ENCODE measurements at places on chromosomes 4 and X.

GRCh38 chr4:108560616-108561015 is 59.8 kb upstream of the RPL34 start:
- DNase-seq = no peak

DNA sequence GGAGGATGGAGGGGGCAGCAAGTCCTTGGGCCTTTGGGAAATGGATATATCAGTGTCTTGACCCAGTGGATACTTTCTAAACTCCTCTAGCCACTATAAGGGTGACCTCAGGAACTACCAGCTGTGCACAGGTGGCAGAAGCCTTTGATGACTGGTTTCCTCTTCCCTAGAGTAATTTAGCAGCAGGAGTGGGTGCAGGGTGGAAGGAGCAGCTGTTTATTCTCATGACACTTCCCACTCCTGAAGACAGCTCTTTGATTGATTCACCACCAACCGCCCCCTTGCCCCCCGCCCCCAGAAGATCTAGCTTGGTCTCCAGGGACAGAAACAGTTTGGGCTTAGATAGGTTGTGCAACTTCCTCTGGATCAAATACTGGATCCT is 63.0 kb downstream of the GPC3 start:
- no peak for DNase-seq

DNA sequence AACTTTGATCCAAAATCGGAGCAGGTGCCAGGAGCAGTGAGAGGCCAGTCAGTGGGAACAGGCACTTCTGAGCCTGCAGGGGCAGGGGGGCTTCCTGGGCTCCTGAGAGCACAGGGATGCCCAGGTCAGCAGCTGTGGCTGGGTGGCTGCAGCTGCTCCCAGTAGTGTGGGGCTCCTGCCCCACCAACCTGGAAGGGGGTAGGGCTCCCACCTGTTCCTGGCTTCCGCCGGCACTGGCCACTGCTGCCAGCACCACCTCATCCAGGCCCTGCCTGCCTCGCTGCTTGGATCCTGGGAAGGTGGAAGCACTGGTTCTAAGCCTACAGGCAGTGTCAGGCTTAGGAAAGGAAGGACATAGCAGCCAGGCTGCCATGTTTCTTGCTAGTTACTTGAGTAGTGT is 18.6 kb downstream of the GRK4 start:
- no peak for DNase-seq

DNA sequence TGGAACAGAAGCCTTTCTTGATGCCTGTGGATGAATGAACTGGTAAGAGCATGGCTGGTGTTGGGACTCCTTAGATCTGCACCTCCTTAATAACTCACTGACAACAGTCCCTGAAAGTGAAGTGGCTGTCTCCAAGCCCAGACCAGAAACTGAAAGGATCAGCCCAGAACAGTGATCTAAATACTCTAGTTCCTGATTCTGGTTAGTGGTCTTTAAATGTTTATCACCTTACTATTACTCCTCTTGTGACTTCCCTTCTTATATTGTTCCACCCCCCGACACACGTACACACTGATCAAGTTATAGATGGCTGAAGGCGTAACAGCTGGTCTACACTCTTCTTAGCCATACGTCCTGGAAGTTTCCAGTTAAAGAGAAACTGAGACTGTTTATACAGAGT is 33.8 kb upstream of the ARMCX2 start:
- no peak for DNase-seq

DNA sequence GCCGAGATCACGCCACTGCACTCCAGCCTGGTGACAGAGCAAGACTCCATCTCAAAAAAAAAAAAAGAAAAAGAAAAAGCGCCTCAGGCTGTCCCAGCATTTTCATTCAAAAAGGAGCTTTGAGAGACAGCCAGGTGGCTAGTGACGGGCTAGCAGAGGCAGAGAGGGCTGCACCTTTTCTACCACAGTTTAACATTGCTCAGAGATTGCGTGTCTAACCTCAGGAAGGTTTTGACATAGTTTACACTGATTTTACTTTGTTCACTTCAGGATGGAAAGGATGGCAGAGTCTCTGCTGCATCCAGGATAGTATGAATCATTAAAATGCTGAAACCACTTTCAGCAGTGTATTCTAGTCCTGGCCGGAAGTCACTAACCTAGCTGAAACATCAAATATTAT is 28.1 kb downstream of the ZFP42 start:
- DNase-seq = no peak

- DNase-seq = no peak
Observed at GRCh38 chrX:12798601-12799000, 7.4 kb downstream of the PRPS2 start.
